ENCODE measurements at places on chromosomes 5 and 9.

DNA sequence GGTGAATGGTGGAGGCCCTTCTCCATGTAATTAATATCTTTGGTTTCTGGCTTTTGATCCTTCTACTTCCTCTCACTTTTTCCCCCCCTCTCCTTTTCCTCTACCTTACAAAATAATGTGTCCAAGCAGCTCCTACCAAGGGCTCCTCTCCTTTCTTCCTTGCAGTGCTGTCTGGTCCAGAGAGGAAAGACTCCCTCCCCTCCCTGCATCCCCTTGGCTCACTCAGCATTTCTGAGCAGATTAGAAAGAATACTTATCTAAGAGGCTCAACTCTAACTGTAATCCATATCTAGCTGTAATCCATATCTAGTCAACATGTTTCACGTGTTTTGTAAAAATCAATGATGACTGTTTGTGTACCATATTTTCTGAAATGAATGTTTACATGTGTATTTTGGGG lies 97.4 kb downstream of the GAPVD1 start:
- DNase-seq: no peak

DNA sequence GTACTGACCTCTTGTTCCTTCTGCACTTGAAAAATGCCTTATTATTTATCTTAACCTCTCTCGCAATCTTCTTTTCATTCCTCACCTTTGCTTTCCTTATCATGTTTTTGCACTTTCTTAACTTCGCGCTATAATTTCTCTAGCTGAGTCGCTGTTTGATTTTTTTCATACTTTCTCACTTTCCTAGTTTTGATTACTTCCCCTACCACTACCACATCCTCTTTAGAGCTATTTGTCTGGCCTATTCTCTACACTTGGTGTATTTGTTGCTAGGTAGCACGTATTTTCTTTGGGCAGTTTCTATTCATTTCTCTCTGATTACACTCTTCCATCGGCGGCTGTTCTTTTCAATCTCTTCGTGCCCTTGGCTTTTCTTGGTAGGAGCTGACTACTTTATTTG lies 611.8 kb downstream of the BNC2 start:
- no peak for DNase-seq

DNA sequence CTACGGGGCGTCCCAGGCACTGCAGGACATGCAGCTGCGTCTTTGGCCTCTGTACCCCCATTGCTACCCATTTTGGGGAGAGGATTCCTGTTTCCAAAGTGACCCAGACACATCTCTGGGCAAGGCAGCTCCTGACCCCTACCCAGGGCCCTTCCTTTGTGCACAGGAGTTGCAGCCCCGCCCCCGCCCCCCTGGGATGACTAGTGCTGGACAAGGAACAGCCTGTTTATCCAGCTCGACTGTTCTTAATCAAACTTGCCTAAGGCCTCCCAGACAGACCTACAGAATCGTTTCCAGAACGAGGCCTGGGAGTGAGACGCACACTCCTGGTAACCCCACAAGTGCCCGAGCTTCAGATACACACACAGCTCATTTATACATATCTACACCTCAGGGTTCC lies 13.2 kb downstream of the DIPK1B start:
- no peak for DNase-seq

DNA sequence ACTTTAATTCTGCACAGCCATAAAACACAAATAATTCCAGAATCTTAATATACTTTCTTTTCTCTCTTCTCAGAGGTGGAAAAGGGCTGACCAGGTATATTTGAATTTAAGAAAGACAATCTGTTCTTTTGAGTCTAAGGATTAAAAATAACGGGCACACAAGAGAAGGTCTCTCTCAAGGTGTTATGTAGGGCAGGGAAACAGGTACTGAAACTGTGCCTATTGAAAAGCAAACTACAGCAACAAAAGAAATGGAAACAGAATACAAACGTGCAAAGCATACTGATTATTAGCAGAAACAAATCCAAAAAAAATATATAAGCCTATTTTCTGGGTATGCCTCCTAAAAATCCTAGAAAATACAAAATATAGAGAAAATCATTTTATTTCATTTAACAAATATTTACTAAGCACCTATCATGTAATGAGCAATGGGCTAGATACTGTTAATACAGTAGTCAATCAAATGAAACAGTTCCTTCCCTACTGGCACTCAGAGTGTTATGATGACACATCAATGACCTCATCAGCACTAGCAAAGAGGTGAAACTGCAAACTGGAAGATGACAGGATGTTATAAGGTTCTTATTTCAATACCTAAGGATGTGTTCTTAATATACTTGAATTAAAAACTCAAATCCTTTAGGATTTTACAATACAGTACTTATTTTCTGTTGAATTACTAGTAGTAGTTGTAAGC lies 87.7 kb downstream of the AUH start:
- no peak for DNase-seq

DNA sequence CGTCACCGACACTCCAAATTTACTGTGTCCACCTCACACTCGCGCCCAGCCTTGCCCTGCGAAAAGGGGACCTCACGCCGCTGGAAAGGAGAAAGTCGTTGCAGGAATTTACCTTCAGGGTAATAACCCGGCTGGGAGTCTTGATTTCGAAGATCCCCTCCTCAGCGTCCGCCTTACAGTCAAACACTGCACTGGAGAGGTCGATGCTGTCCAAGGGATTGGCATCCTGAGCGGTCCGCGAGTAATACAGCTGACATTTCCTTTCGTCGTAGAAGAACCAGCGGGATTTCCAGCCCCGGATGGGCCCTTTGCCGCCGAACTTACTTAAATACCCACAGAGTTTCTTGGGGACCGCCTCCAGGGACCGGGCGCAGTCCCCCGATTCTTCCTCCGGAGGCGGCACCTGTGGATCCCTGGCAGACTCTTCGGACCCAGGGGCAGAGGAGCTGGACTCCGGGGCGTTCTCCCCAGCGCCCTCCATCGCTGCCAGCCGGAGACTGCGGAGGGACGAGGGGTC lies 330 bp downstream of the TBC1D2 start:
- DNase-seq: no peak

DNA sequence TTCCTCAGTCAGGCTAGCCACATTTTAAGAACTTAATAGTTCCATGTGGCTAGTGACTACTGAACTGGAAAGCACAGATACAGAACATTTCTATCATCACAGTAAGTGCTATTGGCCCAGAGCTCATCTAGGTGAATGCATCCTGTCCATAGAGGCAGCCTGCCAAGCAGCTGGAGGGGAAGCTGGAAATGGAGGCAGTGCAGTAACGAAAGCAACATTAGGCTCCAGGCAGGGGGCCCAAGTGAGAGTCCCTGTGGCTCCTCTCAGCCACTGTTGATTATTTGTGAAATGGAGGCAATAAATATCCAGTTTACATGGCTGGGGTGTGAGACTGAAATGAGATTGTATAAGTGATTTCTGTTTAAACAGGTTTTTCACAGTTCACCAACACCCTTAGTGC lies 227.2 kb upstream of the KLF9 start:
- no peak for DNase-seq

DNA sequence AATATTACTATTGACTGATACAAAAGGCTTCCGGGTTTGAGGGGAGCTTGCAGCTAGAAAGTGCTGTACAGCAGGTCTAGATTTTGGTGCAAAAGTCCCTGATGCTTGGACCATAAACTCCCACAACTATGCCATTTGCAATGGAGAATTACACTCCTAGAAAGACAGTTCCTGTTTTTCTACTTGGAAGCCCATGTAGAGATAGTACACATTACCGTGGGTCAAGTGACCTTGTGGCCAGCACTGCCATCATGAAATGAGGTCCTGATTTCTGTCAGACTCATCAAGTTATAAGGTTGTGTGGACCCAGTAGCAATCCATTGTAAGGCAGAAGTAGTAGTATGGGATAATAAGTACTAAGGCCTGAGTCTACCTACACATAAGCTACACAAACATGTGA lies 42.8 kb upstream of the TNFSF8 start:
- no peak for DNase-seq

DNA sequence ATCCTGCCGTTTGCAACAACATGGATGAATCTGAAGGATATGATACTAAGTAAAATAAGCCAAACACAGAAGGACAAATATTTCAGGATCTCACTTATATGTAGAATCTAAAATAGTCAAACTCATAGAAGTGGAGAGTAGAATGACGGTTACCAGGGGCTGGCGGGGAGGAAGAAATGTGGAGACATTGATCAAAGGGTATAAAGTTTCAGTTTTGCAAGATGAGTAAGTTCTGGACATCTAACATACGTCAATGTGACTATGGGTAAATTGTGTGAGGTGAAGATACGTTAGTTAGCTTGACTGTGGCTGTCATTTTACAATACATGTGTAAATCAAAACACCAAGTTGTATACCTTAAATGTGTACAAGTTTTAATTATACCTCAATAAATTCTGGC lies 200.3 kb downstream of the SNX18 start:
- no peak for DNase-seq

DNA sequence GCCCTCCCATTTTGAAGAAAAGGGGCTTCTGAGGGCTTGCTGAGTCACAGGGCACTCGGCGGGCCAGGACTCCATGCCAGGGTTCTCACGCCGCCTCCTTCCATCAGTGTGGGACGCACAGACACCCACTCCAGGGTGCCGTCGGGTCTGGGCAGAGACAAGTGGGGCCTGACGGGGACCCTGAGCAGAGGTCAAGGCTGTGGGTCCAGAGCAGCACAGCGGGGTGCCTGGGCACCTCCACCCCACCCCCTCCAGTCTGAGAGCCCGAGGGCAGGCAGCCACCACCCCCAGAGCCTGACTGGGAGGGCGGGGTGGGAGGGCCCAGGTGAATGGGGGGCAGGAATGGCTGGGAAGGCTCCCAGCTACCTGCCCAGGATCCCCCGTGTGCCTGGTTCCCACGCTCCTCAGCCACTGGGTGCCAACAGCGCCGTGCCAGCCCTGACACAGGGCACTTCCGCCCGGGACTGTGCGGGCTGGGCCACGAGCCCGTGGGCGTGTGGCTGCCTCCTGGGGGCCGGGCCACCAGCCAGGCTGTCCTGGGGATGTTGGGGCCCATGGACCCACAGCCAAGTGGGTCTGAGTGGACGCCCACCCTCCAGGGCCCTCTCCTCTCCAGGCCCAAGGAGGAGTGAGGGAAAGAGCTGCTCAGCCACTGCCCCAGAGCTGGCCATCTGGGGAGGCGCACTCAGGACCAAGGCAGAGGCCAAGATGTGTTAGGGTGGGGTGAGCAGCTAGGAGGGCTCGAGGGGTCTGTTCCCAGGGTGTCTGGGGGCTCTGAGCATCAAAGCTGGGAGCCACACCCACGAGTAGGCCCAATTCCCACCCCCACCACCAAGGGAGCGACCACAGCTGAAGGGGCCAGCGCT lies 10.1 kb upstream of the NRARP start:
- no peak for DNase-seq

DNA sequence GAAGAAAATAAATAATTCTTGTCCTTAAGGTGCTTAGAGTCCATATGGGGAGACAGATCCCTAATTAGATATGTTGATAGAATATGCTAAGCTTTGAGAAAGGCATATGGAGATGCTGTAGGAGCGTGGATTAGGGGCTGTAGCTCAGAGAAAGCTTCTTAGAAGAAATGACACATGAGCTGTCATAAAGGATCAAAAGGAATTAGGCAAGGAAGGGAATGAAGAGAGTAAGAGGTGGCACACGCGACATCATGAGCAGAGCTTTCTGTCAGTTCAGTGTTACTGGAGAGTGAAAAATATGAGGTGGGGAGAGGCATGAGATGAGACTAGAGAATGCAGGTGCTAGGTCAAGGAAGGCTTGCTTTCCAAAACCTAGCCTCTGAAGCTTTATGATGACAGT lies 118.6 kb downstream of the KIAA0825 start:
- DNase-seq: no peak

- DNase-seq: no peak
Measured at GRCh38 chr5:96856371-96856770, 19.9 kb upstream of the ERAP2 start.

- no peak for DNase-seq
Measured at GRCh38 chr5:138459311-138459933, 5.9 kb upstream of the EGR1 start.

- no peak for DNase-seq
Measured at GRCh38 chr9:88821033-88821745, 170.1 kb upstream of the S1PR3 start.

DNA sequence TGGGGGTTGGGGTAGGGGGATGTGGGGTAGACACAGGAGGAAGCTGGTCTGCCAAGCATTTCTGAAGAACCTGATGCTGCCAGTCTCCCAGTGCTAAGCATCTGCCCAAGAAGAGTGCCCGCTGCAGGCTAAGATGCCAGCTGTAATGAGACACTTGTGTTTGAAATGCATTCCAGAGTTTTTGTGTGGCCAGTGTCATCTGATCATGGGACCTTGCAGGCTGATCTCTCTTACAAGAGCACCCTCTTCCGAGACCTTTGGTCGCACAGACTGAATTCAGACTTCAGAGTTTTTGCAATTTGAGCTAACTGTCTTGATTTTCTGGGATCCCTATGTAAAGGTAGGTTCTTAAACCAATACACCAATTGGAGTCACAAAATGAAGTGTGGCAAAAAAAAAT lies 58.1 kb downstream of the DENND1A start:
- no peak for DNase-seq

GRCh38 chr5:154086641-154087040 lies 47.9 kb downstream of the MFAP3 start:
- no peak for DNase-seq

GRCh38 chr5:138038826-138039225 lies 5.9 kb upstream of the FAM13B start:
- DNase-seq: no peak

DNA sequence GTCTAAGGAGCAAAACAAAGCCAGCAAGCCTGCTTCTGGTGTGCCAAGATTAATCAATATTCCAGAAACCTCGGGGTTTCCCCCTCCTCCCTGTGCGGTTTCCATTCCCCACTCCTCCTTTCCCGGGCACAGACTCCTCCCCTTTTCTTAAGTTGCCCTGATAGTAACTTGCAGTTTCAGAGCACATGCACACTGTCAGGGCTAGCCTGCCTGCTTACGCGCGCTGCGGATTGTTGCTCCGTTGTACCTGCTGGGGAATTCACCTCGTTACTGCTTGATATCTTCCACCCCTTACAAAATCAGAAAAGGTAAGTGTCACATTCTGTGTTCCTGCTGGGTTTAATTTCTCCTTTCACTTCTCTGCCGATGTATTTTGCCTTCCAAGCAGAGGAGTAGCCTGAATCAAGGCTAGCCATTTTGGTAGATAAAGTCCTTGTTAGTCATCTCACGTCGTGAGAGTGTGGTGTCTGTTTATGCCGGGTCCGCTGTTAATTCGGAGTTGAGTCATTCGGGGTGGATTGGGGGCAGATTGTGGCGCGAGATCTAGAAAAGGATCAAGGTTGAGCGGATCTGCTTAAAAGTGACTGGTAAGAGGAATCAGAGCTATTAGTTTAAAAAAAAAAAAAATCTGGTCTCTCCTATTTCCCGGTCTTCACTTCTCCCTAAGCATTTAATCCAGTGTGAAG lies at the start of gene SLC1A3:
Gene SLC1A3, plus strand, starts transcription at position 179 of the 686 bp plus-strand sequence. CDS start 1,818 bp downstream, outside the sequence.
- peak; percentile 70 for DNase-seq

- DNase-seq: no peak
Measured at GRCh38 chr5:145531038-145531734, 304.0 kb downstream of the PRELID2 start.

- DNase-seq: peak; percentile 80
Measured at GRCh38 chr5:133052317-133053175, 733 bp downstream of the HSPA4 start.

- no peak for DNase-seq
Measured at GRCh38 chr9:129146441-129146941, 31.6 kb downstream of the IER5L start.

DNA sequence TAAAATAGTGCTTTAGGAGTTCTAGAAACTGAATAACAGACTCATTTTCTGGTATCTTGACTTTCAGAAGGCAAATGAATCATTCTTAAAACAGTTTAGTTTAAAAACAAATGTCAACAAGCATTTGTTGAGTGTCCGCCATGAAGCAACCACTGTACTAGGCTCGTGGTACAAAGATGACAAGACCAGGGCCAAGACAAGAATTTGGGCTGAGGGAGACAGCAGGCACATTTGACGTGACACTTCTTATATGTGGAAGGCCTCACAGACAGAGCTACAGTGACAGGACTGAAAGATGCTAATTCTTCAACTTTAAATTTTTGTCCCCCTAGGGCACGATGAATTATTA lies 14.4 kb upstream of the ZNF131 start:
- DNase-seq: no peak

Data from right kidney (tissue), 9 donors.